CD4-positive, alpha-beta T cell treated with Interleukin-4 for 4 hours (primary cell): ENCODE measurements at places on chromosomes 4 and X.

DNA sequence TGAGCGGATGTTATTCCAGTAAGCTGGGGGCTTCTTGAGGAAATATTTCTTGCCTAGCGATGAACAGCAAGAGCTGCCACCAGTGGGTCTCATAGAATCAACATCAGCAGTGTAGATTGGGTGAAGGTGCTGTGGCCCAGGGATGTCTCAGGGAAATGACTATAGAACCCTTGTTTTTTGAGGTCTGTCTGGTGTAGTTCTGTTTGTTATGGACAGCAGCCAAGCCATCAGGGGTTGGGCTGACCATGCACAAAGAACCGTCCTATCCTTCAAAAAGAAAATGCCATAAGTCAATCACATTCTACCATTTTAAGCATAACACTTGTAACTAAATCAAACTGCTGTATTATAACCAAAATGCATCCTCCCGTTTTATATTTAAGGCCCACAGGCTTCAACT is 17.3 kb upstream of the C1GALT1C1 start:
- no peak for DNase-seq

GRCh38 chr4:120754590-120754989 is 167.9 kb downstream of the PRDM5 start:
- no peak for DNase-seq

GRCh38 chr4:70772929-70773555 is 51.3 kb downstream of the RUFY3 start:
- DNase-seq: no peak

GRCh38 chr4:57078685-57079521 is 31.3 kb downstream of the IGFBP7 start:
- no peak for DNase-seq

DNA sequence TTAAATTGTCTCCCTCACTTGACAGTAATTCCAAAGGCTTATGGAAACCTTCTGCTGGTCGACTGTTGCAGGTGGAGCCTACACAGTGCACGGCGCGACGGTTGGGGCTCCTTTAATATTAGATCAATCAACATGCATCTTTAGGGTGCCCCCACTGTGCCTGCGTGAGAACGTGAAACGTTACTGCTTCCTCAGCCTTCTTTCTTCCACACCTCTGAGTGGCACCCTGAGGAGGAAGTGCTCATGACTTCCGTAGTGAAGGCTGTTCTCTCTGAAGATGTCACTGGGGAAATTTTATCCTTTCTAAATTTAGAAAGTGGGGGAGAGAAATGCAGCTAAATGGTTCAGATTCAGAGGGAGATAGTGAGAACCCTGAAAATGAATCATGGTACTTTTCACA is 184.0 kb upstream of the ZFP42 start:
- no peak for DNase-seq

- DNase-seq: no peak
Measured at GRCh38 chrX:47283015-47283771, 50.4 kb downstream of the USP11 start.

- no peak for DNase-seq
Measured at GRCh38 chr4:150119492-150119891, 41.2 kb downstream of the DCLK2 start.

GRCh38 chrX:126394681-126395080 is 157.9 kb downstream of the DCAF12L1 start:
- no peak for DNase-seq

GRCh38 chr4:186887291-186887700 is 163.6 kb upstream of the FAT1 start:
- DNase-seq: no peak
